ENCODE measurements at places on chromosomes 4 and X.

DNA sequence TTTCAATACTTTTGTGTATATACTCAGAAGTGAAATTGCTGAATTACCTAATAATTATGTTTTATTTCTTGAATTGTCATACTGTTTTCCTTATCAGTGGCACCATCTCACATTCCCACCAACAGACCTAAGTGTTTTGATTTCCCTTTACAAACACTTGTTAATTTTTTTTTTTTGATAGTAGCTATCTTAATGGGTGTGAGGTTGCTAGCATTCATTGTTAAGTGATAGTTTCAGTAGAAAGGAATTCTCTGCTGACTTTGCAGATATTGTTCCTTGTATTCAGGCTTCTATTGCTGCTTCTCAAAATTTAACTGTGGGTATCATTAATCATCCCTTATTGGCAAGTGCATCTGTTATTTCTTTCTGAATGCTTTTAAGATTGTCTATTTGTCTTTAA lies 927.5 kb upstream of the SLIT2 start:
- DNase-seq, result no peak

- DNase-seq, result no peak
These were observed 514.1 kb upstream of the INTU start for GRCh38 chr4:127118681-127119080.

GRCh38 chr4:7518871-7519637 lies 84.3 kb upstream of the PSAPL1 start:
- DNase-seq, result no peak

DNA sequence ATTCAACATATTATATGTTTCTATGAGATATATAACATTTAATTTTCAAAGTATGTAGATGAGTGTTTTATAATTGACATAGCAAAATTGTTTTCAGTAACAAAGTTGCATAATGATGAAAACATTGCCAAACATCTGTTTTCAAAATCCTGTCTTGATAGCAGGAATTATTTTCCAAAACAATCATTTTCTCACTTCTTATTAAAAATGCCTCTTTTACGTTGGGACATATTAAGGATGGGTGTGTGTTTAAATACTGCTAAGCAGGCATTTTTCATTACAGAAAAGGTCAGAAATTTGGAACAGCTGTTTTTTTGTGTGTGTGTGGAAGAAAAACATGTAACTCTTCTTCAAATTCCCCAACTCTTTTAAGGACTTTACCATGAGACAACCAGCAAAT lies 452.0 kb downstream of the SPRY1 start:
- DNase-seq, result no peak

GRCh38 chrX:130626521-130626920 lies 224.7 kb downstream of the RBMX2 start:
- DNase-seq, result no peak

DNA sequence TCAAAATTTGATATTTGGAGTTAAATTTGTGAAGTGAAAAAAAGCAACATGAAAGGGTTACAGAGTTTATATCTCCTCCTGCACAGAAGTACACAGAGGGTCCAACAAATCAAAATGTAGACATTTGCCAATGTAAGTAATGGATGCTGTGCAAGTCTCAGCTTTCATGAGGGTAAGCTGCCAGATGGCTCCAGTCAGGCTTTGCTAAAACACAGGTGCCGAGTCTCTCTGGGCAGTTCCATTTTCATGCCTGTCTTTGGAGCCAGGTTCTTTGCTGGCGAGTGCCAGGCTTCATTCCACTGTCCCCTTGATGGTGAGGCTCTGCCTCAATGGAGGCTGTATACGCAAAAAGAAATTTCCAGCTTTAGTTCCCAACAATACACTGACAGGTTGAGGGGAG lies 27.9 kb downstream of the SLC4A4 start:
- no peak for DNase-seq

Measured in B cell (primary cell).